ENCODE measurements at places on chromosomes 16 and 17.

DNA sequence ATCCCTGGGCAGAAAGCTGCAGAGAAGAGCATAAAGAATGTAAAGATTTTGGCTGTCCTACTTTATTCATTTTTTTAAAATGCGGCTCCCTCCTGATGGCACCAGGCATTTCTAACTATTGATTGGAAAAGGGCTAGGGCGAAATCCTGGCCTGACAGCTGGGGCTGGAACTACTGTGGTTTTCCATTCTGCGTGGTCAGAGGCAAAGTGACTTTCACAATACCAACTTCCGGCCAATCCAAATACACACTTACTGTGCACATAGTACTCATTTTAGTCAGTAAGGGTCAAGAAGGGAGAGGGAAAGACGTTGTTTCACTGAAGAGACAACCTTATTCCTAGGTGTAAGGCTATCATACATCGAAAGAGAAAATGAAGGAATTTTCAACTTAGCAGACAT lies 113.8 kb upstream of the PMFBP1 start:
- H3K27me3 ChIP-seq: no peaks in the 10 kb centered on the region
- no peak overlapping the region for H3K4me3 ChIP-seq
- no peak overlapping the region for H3K27ac ChIP-seq
- no peak for DNase-seq
- no peaks in the 10 kb centered on the region for H3K36me3 ChIP-seq

- H3K4me1 ChIP-seq: peaks cover 39% of the 10 kb centered on the region
- H3K4me3 ChIP-seq: peak overlapping the region; percentile 73
- H3K27me3 ChIP-seq: no peaks in the 10 kb centered on the region
- H3K27ac ChIP-seq: peak overlapping the region; percentile 90
- H3K36me3 ChIP-seq: peaks cover 2% of the 10 kb centered on the region
- peak; percentile 62 for DNase-seq
These were observed 28.1 kb downstream of the KIAA0513 start for GRCh38 chr16:85055493-85056210.

DNA sequence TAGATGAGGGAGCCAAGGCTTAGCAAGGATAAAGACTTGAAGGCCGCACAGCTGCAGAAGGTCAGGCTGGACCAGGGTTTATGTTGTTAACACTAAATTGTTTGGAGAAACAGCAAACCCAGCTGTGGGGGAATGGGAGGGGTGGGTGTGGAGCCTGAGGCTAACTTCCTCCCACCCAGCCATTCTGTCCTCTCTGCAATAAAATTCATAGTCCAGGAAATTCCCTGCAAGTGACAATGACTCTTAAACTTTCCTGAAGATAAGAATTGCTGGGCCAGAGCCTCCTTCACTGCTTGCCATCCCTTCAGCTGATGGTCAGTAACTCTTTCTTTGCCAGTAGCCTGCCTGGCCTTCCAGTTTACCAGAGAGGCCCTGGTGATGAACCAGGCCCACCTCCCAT lies 19.4 kb upstream of the ATP5MC1 start:
- no peak overlapping the region for H3K27ac ChIP-seq
- H3K4me3 ChIP-seq: no peak overlapping the region
- no peaks in the 10 kb centered on the region for H3K36me3 ChIP-seq
- H3K4me1 ChIP-seq: no peaks in the 10 kb centered on the region
- DNase-seq: no peak

GRCh38 chr16:56715126-56715525 lies 14.8 kb upstream of the NUP93 start:
- H3K27me3 ChIP-seq: no peaks in the 10 kb centered on the region
- DNase-seq: no peak
- H3K36me3 ChIP-seq: no peaks in the 10 kb centered on the region
- H3K27ac ChIP-seq: no peak overlapping the region
- H3K4me1 ChIP-seq: peaks cover 6% of the 10 kb centered on the region

DNA sequence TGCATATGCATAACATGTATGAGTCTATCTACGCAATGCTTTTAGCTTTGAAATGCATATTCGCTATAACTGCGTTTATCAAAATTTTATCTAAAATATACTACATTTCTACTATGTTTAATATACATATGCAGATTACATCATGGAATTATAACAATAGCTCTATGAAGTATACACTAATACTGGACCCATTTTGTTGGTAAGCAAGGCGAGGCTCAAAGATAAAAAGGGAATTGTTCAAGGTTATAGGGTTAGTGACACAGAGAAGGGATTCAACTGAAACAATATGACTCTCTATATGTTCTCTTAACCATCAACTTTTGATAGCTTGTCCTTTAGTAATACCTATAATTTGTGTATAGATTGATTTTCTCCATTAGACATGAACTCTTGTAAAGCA lies 60.9 kb upstream of the SMIM36 start:
- H3K27me3 ChIP-seq: peaks cover 13% of the 10 kb centered on the region
- no peaks in the 10 kb centered on the region for H3K4me1 ChIP-seq
- no peak overlapping the region for H3K27ac ChIP-seq
- no peak for DNase-seq
- H3K36me3 ChIP-seq: no peaks in the 10 kb centered on the region
- no peak overlapping the region for H3K4me3 ChIP-seq

DNA sequence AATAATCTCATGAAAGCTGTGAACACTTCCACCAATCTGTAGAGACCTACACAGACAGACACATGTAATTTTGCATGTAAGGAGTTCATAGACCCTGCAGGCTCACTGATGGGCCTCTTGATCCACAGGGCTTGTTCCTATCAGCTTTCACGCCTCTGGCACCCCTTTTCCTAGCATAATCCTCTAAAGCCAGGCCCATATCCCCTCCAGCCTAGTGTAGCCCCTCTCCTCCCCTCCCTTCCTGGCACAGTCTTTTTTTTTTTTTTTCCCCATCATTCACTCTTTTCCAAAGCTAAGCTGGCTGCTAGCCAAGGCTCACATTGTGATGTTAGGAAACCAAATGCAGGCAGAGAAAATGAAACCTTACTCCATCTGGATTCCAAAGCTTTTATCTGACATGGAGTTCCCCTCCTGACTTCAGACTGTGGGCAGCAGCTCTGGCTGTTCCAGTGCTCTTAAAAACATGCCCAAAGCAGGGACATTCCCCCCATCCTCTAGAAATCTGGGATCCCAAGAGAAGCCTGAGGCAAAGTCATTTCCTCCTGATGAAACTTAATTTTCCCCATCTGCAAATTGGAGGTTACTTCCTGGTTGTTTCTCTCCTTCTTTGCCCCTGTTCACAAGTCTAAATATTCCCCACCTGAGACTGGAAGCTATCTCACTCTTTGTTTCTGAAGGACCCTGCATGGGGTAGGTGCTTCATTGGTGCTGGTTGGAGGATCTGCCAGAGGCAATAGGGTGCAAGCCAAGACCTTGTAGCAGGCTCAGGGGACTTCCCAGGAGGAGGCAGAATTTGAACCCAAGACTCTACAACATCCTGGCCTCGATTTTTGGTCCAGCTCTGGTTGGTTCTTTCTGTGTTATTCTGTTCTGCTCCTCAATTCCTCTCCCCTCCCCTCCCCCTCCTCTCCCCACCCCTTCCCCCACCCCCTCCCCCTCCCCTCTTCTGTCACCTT lies 9.9 kb upstream of the CCL5 start:
- H3K27ac ChIP-seq: peak overlapping the region; percentile 80
- H3K4me3 ChIP-seq: peak overlapping the region; percentile 40
- no peaks in the 10 kb centered on the region for H3K36me3 ChIP-seq
- peaks cover 54% of the 10 kb centered on the region for H3K4me1 ChIP-seq
- H3K27me3 ChIP-seq: no peaks in the 10 kb centered on the region

GRCh38 chr16:57938936-57939871 lies 31.7 kb downstream of the CNGB1 start:
- DNase-seq: no peak
- peaks cover 2% of the 10 kb centered on the region for H3K27me3 ChIP-seq
- H3K27ac ChIP-seq: no peak overlapping the region
- H3K4me3 ChIP-seq: no peak overlapping the region

DNA sequence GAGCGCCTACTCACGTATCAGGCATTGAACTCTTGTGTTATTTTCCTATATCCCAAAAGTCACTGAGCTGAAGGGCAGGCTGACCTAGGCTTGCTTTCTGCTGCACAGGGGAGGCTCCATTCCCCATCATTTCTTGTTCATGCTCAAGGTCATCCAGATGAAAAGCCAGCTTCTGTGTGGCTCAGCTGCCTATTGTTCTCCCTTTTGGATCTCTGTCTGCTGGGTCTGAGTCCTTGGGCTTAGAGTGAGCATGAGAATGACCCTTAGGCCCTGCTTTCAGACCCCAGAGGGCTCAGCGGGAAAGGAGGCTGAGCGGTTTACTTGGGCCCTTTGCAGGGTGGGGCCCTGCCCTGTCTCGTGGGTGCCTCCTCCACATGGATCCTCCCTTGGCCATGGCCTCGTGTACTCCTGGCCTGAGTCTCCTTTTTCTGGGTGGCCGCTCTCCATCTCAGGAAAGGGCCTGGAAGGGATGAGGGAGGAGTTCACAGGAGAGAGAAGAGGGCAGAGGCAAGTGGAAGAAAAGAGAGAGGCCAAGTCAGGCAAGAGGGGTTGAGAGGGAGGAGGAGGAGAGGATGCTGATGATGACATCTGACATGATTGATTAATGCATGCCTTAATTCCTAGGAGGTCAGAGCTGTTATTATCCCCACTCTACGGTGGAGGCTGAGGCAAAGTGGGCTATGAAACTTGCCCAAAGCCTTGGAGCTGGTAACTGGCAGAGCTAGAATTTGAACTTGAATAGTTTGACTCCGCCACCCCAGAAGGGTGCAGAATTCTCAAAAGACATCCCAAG lies 19.8 kb upstream of the MAP3K14 start:
- no peak overlapping the region for H3K27ac ChIP-seq
- no peak for DNase-seq
- H3K4me3 ChIP-seq: no peak overlapping the region
- H3K36me3 ChIP-seq: no peaks in the 10 kb centered on the region

DNA sequence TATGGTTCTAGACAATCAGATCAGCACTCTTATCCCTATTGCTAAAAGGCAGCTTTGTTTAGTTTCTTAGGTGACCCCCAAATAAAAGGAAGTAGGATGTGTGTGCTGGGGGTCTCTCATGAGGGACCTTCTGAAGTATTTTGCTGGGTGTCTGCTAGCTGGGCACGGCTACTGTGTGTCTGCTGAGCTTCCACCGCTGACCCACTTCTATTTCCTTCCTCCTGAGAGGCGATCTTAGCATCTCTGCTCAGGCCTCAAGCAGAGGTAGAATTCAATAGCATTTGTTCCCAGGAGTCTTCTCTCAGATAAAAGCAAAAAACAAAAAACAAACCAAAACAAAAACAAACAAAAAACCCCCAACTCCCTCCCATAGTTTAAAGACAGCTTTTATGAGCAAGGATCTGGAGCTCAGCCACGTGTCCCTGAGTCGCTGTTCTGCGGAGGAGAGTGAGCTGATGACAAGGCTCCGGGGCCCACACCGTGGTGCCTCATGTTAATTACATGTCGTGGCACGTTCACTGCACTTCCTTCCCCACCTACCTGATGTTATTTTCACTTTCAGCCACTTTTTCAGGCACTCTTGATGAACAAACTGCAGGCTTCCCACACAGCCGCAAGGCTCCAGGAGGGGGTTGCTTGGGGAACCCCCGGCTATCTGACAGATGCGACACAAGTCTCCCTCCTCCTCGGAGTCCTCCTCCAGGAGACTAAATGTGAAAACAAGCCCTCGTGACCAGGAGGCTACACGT lies 83.5 kb downstream of the MARCHF10 start:
- peak overlapping the region; percentile 46 for H3K4me3 ChIP-seq
- H3K36me3 ChIP-seq: no peaks in the 10 kb centered on the region
- DNase-seq: peak; percentile 77
- peak overlapping the region; percentile 76 for H3K27ac ChIP-seq
- peaks cover 39% of the 10 kb centered on the region for H3K4me1 ChIP-seq

DNA sequence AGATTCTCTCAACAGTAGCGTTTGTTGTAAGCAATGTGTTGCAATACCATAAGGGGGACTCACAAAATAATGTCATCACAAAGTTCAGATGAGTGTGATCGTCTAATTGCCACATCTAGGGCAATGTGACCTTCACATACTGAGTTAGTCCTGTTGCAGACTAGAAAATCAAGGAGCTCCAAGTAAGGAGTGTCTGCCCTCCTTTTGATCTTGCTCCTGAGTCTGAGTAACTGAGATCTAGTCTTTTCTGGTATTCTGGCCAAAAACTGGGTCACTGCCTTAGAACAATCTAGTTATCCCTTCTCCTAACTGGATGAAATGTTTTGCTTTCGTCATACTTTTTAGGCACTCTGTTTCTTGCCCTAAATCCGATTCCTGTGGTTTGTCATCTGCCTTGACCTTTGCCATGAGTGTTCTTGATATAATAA lies 712.1 kb downstream of the CDH11 start:
- DNase-seq: no peak
- no peak overlapping the region for H3K4me3 ChIP-seq
- H3K4me1 ChIP-seq: no peaks in the 10 kb centered on the region
- no peak overlapping the region for H3K27ac ChIP-seq

GRCh38 chr17:28211811-28212210 lies 107.2 kb upstream of the TMEM97 start:
- no peak overlapping the region for H3K27ac ChIP-seq
- peaks cover 3% of the 10 kb centered on the region for H3K36me3 ChIP-seq
- H3K4me1 ChIP-seq: peaks cover 9% of the 10 kb centered on the region

- DNase-seq: peak; percentile 54
- peaks cover 16% of the 10 kb centered on the region for H3K36me3 ChIP-seq
- peaks cover 19% of the 10 kb centered on the region for H3K27me3 ChIP-seq
- H3K27ac ChIP-seq: no peak overlapping the region
- H3K4me1 ChIP-seq: peaks cover 16% of the 10 kb centered on the region
- peak overlapping the region; percentile 63 for H3K4me3 ChIP-seq
These were observed 558 bp downstream of the B3GNT9 start for GRCh38 chr16:67150047-67150832.

GRCh38 chr17:45869676-45870341 lies 24.5 kb upstream of the MAPT start:
- no peaks in the 10 kb centered on the region for H3K36me3 ChIP-seq
- H3K27me3 ChIP-seq: peaks cover 4% of the 10 kb centered on the region
- H3K4me1 ChIP-seq: peaks cover 14% of the 10 kb centered on the region
- no peak overlapping the region for H3K4me3 ChIP-seq
- H3K27ac ChIP-seq: no peak overlapping the region
- no peak for DNase-seq

- no peak overlapping the region for H3K27ac ChIP-seq
- H3K36me3 ChIP-seq: peaks cover 2% of the 10 kb centered on the region
- no peak overlapping the region for H3K4me3 ChIP-seq
- peaks cover 13% of the 10 kb centered on the region for H3K27me3 ChIP-seq
- peaks cover 2% of the 10 kb centered on the region for H3K4me1 ChIP-seq
These were observed 33.1 kb upstream of the DDX52 start for GRCh38 chr17:37676115-37676925.

DNA sequence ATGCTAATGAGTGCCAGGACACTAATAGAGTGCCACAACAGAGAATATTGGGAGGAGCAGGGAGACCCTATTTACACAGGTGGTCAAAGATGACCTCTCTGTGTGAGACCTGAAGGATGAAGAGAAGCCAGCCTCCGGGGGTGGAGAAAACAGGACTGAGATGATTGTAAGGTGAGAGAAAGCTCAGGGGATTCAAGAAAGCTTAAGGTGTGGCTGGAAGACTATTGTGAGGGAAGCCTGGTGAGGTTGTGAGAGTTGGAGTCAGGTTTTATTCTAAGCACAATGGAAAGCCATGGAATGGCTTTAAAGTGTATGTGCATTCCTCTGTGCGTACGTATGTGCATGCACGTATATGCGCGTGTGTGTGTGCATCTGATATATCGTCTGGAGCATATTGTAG lies 10.4 kb upstream of the MARCHF10 start:
- H3K4me3 ChIP-seq: no peak overlapping the region
- no peak overlapping the region for H3K27ac ChIP-seq
- no peaks in the 10 kb centered on the region for H3K4me1 ChIP-seq
- H3K36me3 ChIP-seq: no peaks in the 10 kb centered on the region

Data from activated naive CD8-positive, alpha-beta T cell treated with anti-CD3 and anti-CD28 coated beads, Interleukin-2, amount 50 U/mL, for 24 hours (primary cell).